Stimulated activated CD8-positive, alpha-beta memory T cell treated with anti-CD3 and anti-CD28 coated beads, Interleukin-7, amount 100 ng/mL, for 4 hours (primary cell): ENCODE measurements at places on chromosomes 3 and 15.

DNA sequence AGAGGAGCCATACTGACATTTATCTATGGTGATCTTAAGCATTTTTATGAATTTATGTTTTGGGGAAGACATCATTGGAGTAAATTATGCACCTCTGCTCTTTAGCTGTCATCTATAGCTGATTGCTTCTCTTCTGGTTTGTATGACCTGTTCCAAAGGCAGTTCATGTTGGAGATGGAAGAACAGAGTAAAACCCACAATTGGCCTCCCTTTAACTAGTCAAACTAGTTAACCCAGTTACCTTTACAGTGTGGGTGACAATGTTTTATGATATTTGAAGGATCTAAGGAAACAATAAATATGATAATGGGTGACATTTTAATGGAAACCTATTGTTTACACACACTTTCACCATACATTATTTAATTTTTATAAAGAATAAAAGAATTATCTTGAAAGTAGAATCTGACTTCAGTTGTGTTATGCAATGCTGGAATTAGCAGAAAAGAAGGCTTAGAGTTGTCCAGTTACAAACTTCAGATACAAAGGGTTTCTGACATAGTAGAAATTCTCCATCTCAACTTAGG lies 263.5 kb downstream of the NFKBIZ start:
- DNase-seq = no peak

DNA sequence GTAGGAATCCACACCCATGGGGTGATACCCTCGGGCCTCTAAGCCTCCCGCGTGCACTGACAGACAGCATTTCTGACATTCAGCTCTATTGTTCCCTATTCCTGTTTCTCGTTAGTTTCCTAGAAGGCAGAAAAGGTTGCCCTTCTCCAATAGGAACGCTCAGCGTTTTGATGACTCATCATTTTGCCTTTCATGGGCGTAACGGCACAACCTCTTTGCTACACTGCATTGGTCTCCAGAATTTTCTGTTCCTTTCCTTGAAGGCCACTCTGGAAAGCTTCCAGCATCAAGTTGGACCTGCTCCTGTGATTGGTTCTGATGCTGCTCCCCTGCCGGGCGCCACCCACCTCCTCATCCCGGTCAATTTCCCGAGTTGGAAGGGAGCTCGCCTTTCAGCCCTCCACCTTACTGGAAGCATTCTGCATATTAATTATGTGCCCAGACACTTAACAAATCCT lies 13.0 kb upstream of the TNK2 start:
- no peak for DNase-seq

DNA sequence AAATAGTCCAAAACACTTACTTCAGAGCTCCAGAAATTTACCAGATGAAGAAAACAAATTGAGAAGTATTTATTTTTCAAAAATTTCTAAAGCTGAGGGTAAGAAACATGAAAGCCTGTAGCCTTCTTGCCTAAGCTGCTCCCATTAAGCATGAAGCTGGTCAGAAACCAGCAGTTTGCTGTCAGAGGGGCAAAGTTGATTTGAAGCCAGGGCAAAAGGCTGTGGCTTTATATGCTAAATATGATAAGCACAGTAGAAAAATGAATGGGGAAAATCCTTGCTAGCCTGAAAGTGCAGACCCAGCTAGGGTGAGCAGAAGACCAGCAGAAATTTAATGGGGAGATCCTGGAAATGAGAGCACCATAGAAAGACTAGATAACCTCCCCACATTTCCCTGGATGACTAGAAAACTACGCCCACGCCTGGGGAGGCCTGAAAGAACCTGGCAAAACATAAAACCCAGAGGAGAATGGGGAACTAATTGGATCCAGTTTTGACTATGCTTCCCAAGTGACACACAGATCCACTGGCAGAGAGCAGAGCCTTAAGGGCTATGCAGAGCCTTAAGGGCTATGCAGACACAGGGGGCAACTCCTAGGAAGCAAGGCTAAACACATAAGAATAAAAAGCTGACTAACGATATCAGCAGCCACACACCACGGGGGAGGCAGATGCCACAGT lies 43.0 kb upstream of the HEG1 start:
- no peak for DNase-seq

DNA sequence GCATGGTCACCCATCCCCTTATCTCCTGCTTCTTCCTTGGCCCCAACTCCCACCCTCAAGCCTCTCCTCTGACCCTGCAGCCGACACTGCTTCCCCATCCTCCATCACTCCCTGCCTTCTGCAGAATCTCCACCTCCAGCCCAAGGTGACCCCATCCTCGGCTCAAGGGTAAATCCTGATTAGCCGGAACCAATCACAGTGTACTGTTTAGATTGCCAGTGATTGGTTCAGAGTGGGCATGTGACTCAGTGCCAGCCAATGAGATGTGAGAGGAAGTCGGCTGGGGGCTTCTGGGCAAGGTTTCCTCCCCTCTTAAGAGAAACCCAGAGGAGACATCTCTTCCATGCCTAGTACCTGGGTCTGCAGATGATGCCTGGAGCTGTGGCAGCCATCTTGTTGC lies 10.3 kb downstream of the CACNA2D2 start:
- DNase-seq = no peak

- DNase-seq = no peak
These were observed 44.8 kb upstream of the SPSB4 start for GRCh38 chr3:141006344-141006743.

GRCh38 chr3:108552267-108553159 lies 36.7 kb downstream of the CIP2A start:
- DNase-seq = no peak

GRCh38 chr15:38021259-38021658 lies 86.8 kb downstream of the TMCO5A start:
- no peak for DNase-seq

DNA sequence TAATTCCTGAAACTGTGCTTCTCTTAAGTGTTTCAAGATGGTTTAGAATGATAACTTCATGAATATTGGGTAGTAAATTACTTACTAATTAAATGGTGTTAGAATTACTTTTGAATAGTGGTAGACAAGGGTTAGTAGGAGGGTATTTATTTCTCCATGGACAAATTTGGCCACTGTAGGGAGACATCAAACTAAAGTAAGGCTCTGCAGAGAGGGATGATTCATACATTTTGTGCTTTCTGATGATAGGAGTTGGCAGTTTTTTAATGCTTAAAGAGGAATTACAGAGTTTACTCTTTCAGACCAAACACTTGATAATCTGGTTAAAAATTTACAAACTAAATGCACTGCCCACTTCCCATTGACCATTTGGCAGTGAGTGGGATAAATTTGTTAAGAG lies 127.6 kb downstream of the NAALADL2 start:
- DNase-seq = no peak

DNA sequence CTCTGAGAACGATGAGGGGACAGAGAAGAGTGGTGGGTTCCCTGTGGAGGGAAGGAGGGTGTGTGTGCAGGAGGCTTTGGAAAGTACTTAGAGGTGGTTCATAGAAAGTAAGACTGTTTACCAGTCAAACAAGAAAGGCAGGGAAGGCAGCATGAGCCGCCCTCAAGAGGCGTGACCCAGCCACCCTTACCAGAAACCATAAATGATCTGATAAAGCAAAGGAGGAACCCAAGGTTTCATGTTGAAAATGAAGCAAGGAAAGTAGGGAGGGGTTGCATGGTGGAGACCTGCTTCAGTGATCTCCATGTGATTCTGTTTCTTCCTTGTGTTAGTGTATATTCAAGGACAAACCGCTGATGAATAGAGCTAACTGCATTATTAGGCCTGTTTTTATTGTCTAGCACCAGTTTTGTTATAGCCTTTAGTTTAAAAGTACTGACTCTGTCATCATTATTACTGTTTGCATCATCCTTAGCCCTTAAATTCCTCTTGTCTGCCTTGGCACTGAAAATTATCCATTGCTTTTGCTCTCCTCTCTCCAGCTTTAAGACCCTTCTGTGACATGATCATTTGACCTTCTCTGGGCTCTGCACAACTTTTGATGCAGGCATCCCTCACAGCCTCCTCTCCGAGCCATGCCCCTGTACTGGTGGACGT lies 96.1 kb downstream of the STAC start:
- DNase-seq = no peak

DNA sequence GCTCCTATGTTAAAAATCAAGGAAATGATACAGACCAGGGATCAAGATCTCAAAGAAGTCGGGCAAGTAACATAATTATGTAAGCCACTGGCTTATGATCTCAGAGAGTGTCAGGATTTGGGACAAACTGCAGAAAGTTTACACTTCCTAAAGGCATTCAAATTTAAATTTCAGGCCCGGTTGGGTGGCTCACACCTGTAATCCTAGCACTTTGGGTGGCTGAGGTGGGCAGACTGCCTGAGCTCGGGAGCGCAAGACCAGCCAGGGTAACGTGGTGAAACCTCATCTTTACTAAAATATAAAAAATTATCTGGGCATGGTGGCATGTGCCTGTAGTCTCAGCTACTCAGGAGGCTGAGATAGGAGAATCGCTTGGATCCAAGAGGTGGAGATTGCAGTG lies 124.4 kb upstream of the UBE2E2 start:
- DNase-seq = no peak

- no peak for DNase-seq
These were observed 6.3 kb downstream of the ATP13A4 start for GRCh38 chr3:193548406-193548805.

GRCh38 chr3:18680758-18681157 lies 255.6 kb upstream of the SATB1 start:
- no peak for DNase-seq

GRCh38 chr3:106255870-106256248 lies 387.0 kb upstream of the CBLB start:
- DNase-seq = no peak

GRCh38 chr15:51738553-51738952 lies 1.1 kb upstream of the LYSMD2 start:
- DNase-seq = no peak

- no peak for DNase-seq
These were observed 231.6 kb downstream of the SNRPN start for GRCh38 chr15:25186411-25186810.

- no peak for DNase-seq
These were observed 57.4 kb downstream of the ETFA start for GRCh38 chr15:76253691-76254473.

DNA sequence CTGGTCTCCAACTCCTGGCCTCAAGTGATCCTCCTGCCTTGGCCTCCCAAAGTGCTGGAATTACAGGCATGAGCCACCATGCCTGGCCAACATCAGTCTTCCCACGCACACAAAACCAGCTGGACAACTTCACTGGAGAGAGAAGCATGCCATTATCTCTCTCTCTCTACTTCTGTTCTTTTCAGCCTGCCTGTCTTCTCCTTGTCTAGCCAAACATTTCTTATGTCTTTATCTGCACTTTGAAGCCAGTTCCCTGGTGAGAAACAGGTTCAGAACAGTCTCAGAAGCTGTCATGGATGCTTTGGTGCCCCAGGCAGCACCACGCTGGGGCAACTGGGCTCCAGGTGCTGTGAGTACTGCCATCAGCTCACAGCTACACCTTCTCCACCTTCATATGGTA lies 79.8 kb downstream of the PRICKLE2 start:
- no peak for DNase-seq

DNA sequence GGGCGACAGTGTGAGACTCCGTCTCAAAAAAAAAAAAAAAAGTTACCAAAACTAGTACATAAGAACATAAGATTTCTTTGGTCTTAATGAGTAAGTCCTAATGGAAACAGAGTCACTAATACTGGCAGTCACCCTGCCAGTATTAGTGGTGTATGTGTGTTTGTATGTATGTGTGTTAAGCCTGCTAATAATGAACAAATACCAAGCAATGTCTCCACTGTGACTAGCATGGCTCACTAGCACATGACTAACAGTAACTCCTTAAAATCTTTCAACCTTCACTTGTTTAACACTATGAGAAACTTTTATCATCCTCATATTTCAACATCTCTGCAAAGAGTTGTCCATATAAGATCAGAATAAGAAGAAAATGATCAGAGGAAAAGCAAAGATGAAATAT lies 231.0 kb upstream of the ATP11B start:
- DNase-seq = no peak

GRCh38 chr3:70947579-70947978 lies 635.1 kb upstream of the MDFIC2 start:
- DNase-seq = no peak

GRCh38 chr3:32411442-32411841 lies 19.8 kb downstream of the CMTM7 start:
- DNase-seq = no peak

- DNase-seq = no peak
These were observed 166.5 kb downstream of the ISL2 start for GRCh38 chr15:76503121-76503520.

DNA sequence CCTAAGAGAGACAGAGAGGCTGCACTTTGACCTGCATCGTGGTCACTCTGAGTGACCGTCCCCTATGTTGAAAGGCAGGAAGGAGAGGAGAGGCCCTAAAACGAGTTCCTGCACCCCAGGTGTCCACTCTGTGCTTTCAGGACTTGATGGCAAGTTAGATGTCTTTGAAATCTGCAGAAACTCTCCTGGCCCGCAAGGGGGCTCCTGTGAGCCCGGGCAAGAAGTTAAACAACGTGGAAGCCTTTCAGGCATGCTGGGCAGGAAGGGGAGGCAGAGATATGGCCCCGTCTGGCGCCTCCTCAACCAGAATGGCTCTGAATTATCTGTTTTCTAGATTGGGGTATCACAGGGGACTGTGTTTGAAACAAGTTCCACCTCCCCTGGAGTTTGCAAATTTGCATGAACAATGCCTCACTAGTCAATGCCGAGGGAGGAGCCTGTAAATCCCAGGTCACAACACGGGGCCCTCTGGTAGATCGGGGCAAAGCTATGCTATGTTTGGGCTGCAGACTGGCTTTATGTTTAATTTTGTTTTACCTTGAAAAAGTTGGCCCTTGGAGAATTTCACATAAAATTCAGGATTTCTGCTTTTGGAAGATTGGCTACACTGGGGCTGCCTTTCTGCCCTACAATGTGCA lies 9.8 kb downstream of the CTXND1 start:
- DNase-seq = no peak

DNA sequence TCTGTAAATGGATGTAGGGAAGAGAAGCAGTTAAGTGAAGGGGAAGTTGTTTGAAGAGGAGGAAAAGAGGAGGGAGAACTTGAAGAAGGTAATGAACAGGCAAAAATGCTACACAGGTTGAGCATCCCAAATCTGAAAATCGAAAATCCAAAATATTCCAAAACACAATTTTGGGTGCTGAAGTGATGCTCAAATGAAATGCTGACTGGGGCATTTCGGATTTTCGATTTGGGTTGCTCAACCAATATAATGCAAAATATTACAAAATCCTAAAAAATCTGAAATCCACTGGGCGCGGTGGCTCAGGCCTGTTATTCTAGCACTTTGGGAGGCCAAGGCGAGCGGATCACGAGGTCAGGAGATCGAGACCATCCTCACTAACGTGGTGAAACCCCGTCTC lies 61.9 kb upstream of the CDAN1 start:
- no peak for DNase-seq
